H4 (cell line): ENCODE measurements at places on chromosomes 13 and 19. TPM values are rescaled to one million over a fixed set of nuclear protein-coding genes. Genes with fewer than 3 reads are reported as not detected.

GRCh38 chr19:42067315-42067888 lies 2.6 kb downstream of the GRIK5 start:
- DNase-seq, result no peak

DNA sequence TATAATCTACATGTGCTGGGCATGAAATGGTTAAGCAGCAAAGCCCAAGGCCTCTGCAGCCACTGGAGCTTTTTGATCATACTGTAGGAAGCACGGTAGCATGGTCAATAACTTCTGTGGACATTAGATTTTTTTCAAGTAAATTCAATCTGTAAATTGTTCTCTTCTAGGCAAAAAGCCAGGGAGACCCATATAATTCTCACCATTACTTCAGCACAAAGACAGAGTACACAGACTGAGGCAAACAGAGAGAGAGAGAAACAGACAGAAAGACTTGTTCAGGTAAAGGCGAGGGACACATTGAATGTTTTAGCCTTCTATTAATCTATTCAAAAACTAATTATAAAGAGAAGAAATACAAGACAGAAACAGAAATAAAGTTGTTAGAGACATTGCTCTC lies 349.4 kb downstream of the RFC3 start:
- DNase-seq, result no peak

- DNase-seq, result no peak
Observed at GRCh38 chr13:57634839-57635165, 3.3 kb downstream of the PCDH17 start.

- no peak for DNase-seq
Observed at GRCh38 chr19:37973666-37974065, 66.7 kb downstream of the SIPA1L3 start.

Gene PBX4
- 0.10 TPM in 1 of 2 replicates, not detected in the other for total RNA-seq

Gene OR1I1
- total RNA-seq, result not detected in 2 replicates

DNA sequence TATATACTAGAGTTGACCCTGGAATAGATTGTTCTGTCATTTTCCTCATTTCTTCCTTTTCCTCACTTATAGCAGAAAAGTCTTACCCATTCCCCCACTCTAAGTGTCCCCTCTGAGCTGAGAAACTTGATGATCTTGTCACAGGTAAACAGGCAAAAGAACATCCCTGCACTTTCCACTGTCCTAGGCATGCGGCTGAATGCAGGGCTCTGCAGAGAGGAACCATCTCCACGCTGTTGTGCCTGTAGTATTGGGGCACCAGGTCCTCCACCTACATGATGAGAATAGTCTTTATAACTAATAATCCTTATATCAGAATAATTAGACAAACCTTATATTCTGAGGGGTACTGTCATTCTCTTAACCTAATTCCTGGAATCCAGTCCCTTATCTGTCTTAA lies 211.3 kb downstream of the RBM26 start:
- no peak for DNase-seq

- DNase-seq, result no peak
Observed at GRCh38 chr13:49566461-49566860, 18.9 kb downstream of the RCBTB1 start.

Gene ZNF808
- total RNA-seq, result 9.1 and 11.6 TPM in 2 replicates

Gene FAM216B
- total RNA-seq, result not detected in 2 replicates

DNA sequence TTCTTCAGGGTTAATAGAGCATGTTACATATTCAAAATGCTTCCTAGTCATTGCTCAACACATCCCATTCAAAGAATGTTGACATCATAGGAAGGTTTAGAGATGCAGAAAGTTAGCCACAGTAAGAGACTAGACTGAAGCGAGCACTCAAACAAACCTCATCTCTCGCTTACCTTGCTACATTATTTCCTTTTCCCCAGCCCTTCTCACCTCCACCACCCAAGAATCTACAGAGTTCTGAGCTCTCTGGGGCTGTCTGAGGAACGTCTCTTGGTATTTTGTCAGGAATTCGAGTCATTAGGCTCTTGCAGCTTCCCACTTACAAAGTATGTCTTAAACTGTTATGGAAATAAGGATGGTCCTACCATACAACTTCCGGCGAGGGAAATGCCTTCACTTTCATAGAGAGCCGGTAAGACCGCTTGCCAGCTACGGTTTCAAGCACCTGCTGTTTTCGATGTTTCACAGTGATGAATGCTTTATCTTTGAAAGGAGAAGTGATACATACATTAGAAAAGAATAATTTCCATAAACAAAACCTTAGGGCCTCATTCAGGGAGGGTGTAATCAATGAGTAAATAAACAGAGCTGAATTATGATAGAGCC lies 65.1 kb downstream of the FLT1 start:
- no peak for DNase-seq

GRCh38 chr19:17311455-17312188 lies 2.3 kb downstream of the DDA1 start:
- DNase-seq, result no peak

Gene ZNF541
- total RNA-seq, result not detected in 2 replicates

Gene SSC5D
- 0.23 and 0.29 TPM in 2 replicates for total RNA-seq

GRCh38 chr19:18701250-18701608 lies 17.7 kb downstream of the CRTC1 start:
- no peak for DNase-seq

GRCh38 chr13:75803164-75803611 lies 167.1 kb downstream of the LMO7 start:
- DNase-seq, result no peak

DNA sequence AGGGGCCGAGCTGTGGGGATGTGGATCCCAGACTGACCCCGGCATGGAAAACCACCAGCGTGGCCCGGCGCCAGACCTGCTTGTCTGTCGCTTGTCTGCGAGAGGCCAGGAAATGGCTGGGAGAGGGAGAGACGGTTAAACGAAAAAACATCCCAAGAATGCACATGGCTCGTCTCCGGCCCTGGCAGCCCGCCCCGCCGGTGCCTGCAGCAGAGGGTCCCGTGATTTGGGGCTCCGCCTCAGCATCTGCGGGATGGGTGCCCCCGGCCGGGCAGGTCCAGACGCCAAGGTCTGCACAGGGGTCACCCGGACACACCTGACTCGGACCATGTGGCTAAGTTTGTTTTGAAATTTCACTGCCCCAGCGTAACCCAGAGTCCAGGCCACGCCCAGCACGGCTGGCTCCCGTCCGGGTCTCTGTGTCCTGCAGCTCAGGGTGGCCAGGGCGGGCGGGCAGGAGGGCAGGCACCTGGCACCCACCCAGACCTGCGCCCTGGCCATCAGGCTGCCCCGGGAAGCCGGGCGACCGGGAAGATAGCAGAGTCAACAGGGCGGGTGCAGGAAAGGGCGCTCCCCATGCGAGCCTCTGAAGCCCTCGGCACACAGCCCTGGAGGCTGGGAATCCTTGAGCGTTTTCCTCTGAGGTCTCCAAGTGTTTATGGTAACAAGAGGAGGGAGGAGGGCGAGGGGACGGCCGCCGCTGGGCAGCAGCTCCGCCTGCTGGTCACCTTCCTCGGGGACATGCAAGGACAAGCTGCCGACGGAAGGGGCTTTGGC lies 103.2 kb downstream of the GADD45B start:
- peak; percentile 87 for DNase-seq

- DNase-seq, result no peak
Observed at GRCh38 chr13:98504371-98504963, 72.4 kb downstream of the STK24 start.

- no peak for DNase-seq
Observed at GRCh38 chr19:10655457-10656312, 1.5 kb downstream of the ILF3 start.

DNA sequence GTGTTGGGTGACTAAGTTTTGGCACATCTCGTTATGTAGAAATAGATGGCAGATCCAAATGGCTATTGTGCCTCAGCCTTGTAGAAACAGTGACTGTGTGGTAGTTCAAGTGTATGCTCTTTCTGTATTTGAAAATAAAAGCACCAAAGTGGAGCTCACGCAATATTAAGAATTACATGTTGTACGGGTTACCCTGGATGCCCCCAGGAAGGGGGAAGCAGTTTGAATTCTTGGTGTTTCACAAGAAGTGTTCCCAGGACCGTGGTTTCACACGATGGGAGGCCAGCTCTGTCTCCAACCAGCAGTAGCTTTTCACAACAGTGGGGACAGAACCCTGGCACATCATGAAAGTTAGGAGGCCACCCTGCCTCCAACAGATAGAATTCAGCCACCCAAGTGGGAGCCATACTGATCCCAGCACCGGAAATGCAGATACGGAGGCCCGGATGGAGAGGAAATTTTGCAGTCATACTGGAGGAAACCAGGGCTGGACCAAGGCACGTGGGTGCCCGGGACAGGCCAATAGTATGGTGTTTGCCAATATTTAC lies 8.9 kb downstream of the FLT1 start:
- DNase-seq, result no peak

Gene CAPS
- 0.08 and 0.66 TPM in 2 replicates for total RNA-seq

DNA sequence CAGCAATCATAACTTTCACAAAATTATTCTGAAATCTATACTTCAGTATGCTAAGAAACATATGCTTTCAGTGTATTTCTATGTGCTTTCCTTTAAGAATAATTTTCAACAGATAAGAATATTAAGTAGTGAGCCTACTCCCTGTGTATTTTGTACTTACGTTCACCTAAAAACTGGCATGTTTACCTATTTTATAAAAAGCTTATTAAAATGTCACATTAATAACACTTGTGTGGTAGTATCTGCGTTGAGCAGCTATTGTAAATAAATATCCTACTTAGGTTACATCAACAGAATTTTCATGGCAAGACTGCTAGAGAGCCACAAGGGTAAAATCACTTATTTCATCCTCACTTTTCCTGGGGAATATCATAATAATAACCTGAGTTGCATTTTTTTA lies 113.4 kb upstream of the SLITRK5 start:
- DNase-seq, result no peak

DNA sequence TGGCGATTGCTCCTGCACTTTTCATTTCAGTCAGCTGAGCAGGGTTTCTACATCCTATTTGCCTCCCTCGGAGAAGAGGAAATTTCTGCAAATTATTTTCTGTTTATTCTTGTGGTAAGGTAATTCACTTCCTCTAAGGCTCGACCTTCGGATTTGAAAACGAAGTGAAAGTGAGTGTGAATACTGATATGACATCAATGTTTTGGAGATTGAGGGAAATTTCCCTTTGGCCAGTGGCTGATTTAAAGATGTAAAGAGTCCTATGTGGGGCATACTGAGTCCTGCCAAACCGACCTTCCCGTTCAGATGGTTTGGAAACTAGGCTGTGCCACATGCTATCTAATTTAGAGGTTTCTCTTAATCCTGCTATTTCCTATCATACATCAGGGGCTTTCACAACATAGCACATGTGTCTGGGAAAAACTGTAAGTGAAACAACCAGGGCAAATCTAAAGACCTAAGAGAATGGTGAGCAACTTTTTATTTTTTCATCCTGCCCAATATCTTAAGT lies 112.3 kb downstream of the POSTN start:
- DNase-seq, result peak; percentile 33

Gene FGF14
- 1.0 TPM in 1 of 2 replicates, not detected in the other for total RNA-seq

- no peak for DNase-seq
Observed at GRCh38 chr19:9793071-9793591, 24.6 kb upstream of the ZNF846 start.

DNA sequence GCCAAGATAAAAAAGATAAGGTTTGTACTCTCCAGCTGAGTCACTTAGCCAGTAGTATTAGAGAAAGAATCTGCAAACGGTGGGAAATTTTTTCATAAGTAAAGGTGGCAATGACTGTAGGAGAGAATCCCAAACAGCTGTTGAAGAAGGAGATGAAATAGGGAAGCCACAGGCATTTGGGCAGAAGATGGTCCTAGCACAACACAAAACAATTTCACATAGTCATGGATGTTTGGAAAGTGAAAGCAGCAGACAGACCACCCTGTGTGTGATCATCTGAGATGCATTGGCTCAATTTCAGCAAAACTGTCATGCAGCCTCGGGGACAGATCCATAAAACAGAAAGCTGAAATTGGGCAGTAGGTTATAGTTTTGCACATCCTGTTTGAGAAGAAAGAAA lies 2832.4 kb downstream of the PCDH9 start:
- peak; percentile 8 for DNase-seq

Gene IZUMO2
- not detected in 2 replicates for total RNA-seq
